CD4-positive, alpha-beta T cell treated with Interleukin-2 at 100 ng/mL for 4 hours (primary cell): ENCODE measurements at places on chromosomes 4 and X.

DNA sequence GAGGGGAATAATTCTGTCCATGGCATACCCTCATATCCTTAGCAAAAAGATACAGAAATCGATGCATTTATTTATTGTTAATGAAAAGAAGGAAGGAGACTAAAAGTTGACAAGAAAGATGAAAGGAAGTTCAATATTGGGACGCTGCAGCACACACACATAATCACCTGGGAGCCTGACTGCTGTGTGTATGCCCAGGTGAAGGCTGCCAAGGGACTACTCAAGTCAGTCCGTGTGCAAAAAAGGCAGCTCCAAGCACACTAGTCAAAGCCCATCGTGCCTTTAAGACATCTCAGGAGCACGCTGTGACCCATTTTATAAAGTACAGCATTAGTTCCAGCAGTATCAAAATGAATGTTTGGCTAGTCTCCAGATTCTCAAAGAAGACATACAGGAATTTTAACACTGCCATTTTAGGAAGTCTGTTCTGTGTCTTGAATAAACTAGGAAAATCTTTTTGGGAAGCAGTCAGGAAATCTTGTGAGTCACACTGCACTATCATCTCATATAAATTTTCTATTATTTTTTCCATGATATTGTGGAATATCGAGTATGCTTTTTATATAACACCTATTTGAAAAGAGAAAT lies 363.9 kb downstream of the GASK1B start:
- no peak for DNase-seq

- no peak for DNase-seq
Measured at GRCh38 chr4:30825008-30825770, 105.0 kb downstream of the PCDH7 start.

DNA sequence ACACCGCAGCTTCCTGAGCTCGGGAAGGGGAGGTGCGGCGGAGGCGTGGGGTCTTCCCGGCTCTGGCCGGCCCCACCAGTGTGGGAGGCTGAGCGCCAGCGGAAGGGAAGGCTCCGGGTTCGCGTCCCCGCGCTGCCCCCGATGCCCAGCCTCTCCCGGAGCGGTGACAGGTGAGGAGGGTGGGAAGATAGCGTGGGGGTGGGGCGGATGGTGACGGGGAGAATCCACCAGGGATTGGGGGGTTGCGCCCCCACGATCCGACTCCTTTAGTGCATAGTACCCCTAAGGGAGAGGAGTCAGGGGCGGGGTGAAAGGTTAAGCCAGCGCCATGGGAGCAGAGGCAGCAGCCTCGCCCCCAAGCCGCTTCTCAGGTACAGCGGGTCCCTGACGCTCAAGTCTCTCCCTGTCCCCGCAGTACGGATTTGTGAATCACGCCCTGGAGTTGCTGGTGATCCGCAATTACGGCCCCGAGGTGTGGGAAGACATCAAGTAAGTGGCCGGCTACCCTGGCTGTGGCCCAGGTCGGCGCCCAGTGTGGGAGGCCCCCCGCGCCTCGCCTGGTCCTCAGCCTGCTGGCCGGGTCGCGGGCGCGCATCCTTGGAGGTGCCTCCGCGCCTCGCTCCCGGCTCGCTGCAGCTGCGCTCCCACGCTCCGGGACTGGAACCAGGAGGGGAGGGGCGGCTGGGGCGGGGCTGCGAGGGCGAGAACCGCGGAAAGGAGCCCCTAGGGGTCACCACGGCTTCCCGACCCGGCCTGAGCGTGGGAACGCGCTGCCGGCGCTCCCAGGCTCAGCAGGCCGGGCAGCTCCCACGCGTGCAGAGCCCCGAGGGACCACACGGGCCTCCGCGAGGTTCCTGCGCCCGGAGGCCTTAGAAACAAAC lies 791 bp downstream of the GUCY1B1 start:
- no peak for DNase-seq

DNA sequence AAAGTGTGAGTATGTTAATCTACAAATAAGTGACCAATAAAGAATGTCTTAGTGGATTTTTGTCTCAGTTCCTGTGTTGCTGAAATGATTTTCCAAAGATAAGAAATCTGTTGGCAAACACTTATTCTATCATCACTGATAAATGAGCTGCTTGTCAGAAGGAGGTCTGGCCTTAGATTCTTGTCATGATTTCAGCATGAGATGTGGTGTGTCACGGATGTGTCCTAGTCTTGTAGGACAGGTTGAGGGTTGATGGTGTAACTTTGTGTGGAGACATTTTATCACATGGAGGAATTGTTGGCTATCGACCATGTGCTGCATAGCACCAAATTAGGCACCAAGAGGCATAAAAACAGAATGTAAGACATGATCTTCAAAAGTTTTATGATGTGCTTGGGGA lies 31.8 kb upstream of the LIMCH1 start:
- no peak for DNase-seq

GRCh38 chr4:85673540-85673939 lies 198.6 kb downstream of the ARHGAP24 start:
- no peak for DNase-seq

- no peak for DNase-seq
Measured at GRCh38 chr4:4477391-4477790, 64.5 kb downstream of the STX18 start.

GRCh38 chr4:82718162-82718940 lies 80.2 kb downstream of the SCD5 start:
- no peak for DNase-seq

DNA sequence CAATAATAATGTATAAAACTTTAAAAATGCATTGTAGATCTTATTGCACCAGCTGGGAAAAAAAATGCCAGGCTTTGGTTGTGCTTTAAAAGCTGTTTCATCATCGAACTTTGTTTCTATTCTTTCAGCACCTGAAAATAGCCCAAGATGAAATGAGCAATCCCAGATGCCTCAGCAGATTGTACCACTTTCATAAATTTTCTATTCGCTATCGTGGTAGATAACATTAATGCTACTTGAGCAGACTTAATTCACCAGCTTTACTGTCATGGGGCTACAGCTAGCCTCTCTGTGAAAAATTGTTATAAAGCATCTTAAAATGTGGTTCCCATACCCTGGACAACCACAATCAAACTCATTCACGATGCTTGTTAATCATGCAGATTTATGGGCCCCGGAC lies 599.6 kb upstream of the HS3ST1 start:
- DNase-seq: no peak

GRCh38 chr4:156971676-156972378 lies at the start of gene PDGFC:
Gene PDGFC, minus strand, starts transcription at chr4:156971799. Its CDS starts 896 bp downstream, at chr4:156970903.
- no peak for DNase-seq

DNA sequence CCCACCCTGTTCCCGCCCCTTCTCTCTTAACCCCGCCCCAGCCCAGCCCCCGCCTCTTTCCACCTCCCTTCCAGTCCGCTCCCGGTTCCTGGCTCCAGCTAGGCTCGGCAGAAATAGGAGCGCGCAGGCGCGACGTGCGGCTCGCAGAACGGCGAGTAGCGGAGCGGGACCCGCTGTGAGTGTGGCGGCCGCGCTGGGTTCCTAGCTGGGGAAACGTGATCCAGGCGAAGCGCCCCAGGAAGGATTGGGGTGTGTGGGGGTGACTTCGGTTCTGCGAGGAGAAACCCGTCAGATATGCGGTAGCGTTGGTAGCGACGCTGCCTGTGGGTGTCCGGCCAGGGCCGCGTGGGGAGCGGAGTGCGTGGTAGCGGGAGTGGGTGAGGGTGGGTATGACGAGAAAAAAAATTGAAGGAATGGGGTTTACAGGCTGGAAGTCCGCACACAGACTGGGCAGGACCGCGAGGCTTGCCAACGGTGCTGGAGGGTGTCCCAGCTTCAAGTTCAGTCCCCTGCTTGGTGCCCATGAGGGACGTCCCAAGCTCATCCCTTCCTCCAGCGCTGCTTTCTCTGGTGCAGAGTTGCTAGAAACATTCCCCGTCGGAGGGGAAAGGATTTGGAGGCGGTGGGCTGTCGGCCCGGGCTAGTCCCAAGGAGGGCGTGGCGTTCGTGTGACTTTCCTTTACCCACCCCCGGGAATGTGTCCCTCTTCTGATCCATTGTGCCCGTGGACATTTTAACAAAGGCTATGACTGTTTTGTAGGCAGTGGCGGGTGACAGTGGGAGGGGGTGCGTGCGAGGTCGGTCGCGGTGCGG lies at the start of gene PRRG1:
PRRG1 (plus strand) TSS at position 144 of the 813 bp plus-strand sequence. CDS start 56,886 bp downstream, outside the sequence.
- no peak for DNase-seq

GRCh38 chrX:7085879-7086278 lies 61.6 kb upstream of the STS start:
- DNase-seq: no peak
